ENCODE measurements at places on chromosomes 1 and 21.

GRCh38 chr1:113980110-113980509, 836 bp downstream of the OLFML3 start:
- DNase-seq, result peak; percentile 55

- no peak for DNase-seq
These were observed 43.3 kb downstream of the SIPA1L2 start for GRCh38 chr1:232586679-232587078.

GRCh38 chr1:12157366-12158231, 9.2 kb upstream of the TNFRSF1B start:
- DNase-seq, result no peak

- DNase-seq, result peak; percentile 30
These were observed 1.1 kb upstream of the MARCKSL1 start for GRCh38 chr1:32336963-32337675.

DNA sequence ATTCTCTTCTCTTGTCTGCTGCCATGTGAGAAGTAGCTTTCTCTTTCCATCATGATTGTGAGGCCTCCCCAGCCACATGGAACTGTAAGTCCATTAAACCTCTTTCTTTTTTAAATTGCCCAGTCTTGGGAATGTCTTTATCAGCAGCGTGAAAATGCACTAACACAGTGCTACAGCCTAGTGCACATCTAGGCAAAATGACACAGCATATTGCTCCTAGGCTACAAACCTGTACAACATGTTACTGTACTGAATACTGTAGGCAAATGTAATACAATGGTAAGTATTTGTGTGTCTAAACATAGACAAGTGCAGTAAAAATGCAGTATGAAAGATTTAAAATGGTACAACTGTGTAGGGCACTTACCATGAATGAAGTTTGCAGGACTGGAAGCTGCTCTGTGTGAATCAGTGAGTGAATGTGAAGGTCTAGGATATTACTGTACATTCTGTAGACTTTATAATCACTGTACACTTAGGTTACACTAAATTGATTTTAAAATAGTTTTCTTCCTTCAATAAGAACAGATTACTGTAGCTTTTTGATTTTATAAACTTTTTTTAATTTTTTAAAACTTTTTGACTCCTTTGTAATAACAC, 69.4 kb downstream of the RGS21 start:
- no peak for DNase-seq

GRCh38 chr21:15592957-15593356, 136.8 kb upstream of the USP25 start:
- DNase-seq, result no peak

GRCh38 chr21:26962621-26963181, 4.2 kb downstream of the ADAMTS5 start:
- no peak for DNase-seq

DNA sequence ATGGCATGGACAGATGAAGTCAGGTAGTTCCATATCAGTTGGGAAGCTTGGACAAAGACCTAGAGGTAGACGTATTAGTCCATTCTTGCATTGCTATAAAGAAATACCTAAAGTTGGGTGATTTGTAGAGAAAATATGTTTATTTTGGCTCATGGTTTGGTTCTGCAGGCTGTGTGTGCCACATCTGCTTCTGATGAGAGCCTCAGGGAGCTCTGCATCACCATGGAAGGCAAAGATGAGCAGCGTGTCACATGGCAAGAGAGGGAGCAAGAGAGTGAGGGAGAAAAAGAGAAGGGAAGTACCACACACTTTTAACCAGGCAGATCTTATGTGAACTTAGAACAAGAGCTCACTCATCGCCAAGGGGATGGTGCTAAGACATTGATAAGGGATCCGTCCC, 9.0 kb downstream of the TSACC start:
- peak; percentile 75 for DNase-seq

DNA sequence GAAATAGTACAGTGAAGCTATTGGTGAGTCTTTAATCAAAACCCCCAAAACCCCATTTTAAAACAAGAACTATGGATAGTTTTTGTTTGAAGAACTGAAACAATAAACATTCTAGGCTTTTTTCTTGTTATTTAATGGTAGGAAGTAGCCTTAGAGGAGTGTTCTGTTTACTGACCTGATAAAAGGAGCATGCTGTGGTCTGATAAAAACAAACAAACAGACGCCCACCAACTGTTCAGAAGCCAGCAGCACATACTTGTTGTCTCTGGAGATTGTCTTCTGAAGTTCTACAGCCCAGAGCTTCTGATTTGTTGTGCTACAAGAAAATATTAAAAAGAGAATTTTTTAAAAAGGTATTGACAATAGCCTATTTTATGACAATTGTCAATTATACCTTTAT, 54.1 kb upstream of the CFAP298 start:
- DNase-seq, result no peak

GRCh38 chr1:21184276-21184675, 7.6 kb upstream of the EIF4G3 start:
- no peak for DNase-seq

GRCh38 chr1:37795340-37796125, 1.9 kb downstream of the MANEAL start:
- DNase-seq, result peak; percentile 44

DNA sequence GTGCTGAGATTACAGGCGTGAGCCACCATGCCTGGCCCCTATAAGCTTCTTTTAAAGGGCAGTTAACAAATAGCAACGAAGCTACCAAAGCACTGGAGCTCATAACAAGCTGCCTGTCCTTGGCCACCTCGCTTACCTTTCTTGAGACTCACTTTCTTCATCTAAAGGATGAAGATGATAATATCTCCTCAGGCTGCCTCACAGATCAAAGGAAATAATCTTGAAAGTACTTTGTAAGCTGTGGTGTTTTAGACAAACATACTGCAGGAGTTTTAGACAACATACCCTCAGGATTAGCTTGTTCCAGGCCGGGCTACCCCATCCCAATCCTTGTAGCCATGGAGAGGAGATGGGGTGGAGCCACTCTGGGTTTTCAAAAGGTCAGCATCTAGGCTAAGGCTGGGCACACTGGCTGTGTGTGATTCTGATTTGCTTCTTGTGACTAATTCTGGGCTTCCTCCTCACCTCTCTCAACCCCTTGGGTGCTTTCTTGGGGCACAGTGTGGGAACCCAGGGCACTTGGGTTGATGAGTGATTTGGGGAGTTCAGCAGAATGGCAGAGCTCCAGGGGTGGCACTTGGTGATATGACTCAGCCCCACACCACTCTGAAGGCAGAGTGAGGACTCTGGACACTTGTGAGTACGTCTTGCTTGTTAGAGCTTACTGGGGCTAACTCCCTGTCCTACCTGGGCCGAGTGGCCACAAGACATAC, 5.2 kb downstream of the GPR25 start:
- no peak for DNase-seq

GRCh38 chr1:24992124-24992760, 62.2 kb upstream of the RUNX3 start:
- DNase-seq, result no peak

Data from fibroblast of skin of back (primary cell).